Nucleus accumbens (tissue), 56 donors: ENCODE measurements at places on chromosomes 4 and X.

- DNase-seq: no peak
These were observed 6.8 kb downstream of the HTT-AS start for GRCh38 chr4:3067473-3068001.

DNA sequence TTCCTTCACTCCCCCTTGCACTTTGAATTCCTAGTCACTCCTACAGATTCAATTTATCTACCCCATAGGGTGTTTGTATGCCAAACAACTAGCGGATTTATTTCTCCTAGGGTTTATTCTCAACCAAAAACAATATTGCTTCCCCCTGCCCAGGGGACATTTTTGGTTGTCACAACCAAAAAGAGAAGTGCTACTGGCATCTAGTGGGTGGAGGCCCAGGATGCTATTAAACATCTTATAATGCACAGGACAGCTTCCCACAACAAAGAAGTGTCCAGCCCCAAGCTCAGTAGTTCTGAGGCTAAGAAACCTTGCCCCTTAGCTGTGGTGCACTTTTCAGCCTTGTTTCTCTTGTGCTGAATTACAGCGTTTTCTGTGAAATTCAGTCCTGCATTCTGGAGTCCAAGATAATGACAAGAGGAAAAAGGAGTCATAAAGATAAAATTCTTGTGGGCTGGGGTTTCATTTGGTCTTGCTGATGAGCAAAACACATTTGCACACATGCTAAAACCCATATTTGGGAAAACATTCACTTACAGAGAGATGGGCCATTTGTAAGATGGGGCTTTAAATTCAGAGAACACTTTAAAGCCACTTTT, 11.2 kb upstream of the SYTL4 start:
- DNase-seq: no peak

DNA sequence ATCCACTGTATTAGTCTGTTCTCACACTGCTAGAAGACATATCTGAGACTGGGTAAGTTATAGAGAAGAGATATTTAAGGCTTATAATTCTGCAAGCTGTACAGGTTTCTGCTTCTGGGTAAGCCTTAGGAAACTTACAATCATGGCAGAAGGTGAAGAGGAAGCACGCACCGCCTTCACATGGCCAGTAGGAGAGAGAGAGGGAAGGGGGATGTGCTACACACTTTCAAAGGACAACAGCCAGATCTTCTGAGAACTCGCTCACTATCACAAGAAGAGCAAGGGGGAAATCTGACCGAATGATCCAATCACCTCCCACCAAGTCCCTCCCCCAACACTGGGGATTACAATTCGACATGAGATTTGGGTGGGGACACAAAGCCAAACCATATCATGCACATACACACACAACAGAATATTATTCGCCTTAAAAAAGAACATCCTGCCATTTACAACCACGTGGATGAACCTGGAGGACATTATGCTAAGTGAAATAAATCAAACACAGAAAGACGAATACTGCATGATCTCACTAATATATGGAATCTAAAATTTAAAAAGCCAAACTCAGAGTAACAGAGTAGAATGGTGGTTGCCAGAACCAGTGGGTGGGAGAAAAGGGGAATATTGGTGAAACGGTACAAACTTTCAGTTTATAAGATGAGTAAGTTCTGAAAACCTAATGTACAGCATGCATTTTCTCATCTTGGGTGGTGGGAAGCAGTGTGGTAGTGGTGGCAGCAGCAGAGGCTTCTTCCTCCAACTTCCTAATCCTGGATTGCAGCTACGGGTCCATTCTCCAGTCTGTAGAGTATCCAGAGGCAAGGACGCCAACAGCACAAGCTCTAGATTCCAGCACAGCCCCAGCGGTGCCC, 12.8 kb downstream of the FRYL start:
- no peak for DNase-seq

GRCh38 chr4:148109216-148109615, 333.0 kb downstream of the NR3C2 start:
- DNase-seq: no peak

GRCh38 chr4:139311909-139312308, 9.6 kb upstream of the NDUFC1 start:
- DNase-seq: no peak

DNA sequence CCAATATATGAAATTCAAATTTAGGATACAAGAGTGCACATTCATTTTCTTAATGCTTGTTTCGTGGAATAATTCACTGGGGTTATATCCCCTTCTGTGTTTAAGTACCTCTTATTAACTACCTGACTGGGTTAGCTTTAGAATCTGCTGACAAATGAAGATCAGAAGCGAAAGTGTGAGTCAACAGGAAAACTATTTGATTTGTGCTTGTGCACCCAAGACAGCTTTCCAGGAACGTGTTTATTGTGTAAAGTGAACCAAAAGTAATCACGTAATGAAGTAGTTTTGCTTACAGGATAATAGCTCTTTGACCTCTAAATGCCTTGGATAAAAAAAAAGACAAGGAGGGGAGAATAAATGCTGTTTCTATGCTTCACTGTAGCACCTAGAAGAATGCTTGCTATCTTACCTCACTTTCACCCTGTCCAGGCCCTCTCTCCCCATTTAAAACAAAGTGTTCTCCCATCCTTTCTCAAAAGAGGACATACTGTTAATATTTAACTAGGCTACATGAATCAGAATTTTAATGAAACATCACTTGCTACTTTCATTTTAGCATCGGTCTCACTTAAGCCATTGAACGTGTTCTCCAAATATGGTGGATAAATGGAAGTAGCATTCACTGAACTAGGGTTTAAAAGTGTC, 141.9 kb downstream of the THOC2 start:
- no peak for DNase-seq

GRCh38 chr4:76011700-76012387, 4.5 kb upstream of the CXCL9 start:
- no peak for DNase-seq

DNA sequence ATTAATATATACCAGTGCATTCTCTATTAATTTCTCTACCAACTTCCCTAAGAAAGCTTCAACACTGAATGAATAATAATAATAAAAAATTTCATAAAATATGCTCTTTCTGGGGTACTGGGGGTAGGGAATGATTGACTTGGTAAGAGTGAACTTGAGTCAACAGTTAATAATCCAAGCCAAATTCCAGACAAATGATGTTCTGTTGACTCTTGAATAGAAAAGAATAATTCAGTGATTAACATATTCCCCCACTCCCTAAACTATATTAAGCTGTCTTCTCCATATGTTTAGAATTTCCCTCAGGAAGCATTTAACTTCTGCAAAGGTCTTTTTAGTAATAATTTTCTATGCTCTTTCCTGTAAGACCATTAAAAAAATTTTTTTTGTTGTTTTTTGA, 12.3 kb downstream of the PGRMC2 start:
- DNase-seq: no peak

DNA sequence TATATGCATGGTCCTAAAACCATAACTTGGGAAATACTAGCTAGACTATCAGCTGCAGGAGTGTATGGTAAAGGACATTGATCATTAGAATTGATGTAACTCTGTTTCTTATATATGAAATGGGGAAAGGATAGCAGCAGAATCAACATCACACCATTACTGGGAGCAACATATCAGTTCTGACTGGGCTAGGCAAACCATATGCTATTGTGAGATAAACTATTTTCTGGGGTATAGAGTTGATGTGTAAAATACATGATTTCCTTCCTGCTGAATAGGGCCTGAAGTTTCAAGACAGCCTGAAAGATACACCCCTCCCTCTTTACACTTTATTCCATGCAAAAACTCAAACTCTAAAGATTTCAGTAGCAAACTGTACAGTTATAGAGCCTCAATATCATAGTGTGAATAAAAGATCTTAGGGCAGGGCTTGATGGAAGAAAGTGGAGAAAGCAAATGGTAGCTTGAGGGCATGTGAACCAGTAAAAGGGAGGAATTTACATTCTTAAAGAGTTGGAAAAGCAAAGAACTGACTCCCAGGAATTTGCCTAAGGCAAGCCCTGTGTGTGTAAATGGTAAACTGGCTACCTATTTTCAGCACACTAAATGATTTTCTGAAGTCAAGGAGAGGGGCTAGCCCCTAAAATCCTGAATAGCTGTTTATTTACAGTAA, 404.1 kb downstream of the MAPK10 start:
- DNase-seq: no peak

GRCh38 chr4:108742451-108743420, 20.1 kb downstream of the ETNPPL start:
- peak; percentile 37 for DNase-seq

- no peak for DNase-seq
These were observed 15.4 kb upstream of the TBC1D19 start for GRCh38 chr4:26568446-26568994.

- DNase-seq: no peak
These were observed 119.3 kb upstream of the CLNK start for GRCh38 chr4:10803713-10804343.
